ENCODE measurements at places on chromosomes 4 and X.

DNA sequence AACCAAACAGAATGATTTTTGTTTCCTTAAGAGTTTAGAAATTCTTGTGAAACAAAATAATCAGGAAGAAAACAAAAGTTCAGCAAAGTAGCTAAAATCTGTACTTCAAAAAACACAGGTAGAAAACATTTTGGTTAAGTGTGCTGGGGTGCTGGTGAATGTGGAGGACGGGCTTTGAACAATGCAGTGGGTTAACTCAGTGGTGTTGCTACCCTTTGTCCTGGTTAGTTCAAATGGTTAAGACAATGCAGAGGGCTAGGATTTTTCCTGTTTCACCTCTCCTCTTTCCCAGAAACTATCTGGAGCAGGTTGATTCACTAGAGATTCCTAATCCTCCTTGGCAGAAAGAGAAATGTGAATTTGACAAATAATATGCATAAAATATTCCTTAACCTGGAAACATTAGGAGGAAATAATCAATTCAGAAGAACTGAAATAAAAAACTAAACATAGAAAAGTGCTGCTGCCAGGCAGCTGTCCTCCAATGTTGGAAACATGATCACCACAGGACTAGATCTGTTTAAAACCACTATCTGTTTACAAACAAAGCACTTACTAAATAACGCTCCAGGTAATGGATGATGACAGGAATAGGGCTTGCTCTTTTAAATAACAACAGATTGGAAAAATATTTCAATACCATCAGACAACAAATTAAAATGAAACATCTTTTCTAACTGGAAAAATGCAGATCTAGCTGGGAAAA lies 148.9 kb downstream of the MAML3 start:
- no peak for DNase-seq

- no peak for DNase-seq
These were observed 58.1 kb upstream of the JADE1 start for GRCh38 chr4:128751354-128751753.

GRCh38 chr4:135741583-135741982 lies 1540.0 kb upstream of the PABPC4L start:
- DNase-seq = no peak

GRCh38 chr4:6191448-6192130 lies 8.8 kb downstream of the JAKMIP1 start:
- DNase-seq = no peak

GRCh38 chr4:141739636-141740035 lies 103.3 kb downstream of the IL15 start:
- DNase-seq = no peak

DNA sequence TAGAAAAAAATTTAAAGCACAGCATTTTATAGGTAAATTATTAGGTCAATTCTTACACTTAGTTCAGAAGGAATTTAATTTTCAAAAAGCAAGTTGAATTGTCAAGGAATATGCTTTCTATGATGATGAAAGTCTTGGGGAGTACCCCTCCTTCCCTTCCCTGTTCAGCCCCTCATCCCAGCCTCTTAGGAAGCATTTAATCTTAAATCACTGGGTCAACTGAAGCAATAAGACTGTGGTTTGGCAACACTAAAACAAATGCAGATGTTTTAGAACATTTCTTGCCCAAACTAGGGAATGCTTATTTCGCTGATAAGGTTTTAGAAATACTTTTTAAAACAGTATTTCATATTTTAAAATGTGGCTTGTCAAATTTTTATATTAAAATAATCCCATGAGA lies 19.1 kb upstream of the ARSJ start:
- no peak for DNase-seq

GRCh38 chrX:44432641-44433040 lies 89.2 kb upstream of the EFHC2 start:
- DNase-seq = no peak

DNA sequence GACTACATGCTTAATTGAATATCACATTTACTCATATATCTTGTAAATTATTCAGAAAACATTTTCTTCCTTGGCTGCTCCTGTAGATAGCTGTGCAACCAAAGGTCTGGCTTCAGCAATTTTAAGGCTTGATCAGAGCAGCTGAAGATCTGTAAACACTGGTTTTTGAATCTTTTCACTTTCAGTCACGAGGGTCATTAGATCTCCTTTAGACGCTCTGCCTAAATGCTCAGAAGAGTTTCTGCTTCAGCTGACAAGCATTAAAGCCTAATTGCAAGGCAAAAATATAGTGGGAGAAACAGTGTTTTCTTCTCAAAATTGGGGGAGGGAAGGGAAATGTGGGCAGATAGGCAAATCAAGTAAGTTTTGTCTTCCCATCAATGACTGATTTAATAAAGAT lies 25.7 kb downstream of the TRPC5 start:
- no peak for DNase-seq

- DNase-seq = no peak
These were observed 6.5 kb downstream of the SMIM9 start for GRCh38 chrX:154828016-154828408.

- no peak for DNase-seq
These were observed 689 bp upstream of the DCHS2 start for GRCh38 chr4:154492288-154492687.

DNA sequence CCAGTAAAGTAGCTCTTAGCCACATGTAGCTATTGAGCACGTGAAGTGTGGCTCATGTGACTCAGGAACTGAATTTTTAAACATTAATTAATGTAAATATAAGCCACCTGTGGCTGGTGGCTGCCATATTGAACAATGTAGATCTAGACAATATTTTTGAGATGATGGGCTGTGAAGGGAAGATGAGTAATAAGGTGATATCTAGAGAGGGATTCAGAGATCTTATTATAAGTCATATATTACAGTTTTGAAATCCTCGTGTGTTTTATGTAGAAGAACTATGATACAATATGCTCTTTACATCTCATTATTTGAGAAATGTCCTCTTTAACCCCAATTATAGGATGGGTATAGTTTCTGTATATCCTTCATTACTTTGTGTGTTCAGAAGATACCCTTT lies 5.6 kb downstream of the GAR1 start:
- no peak for DNase-seq

Data from stimulated activated CD8-positive, alpha-beta memory T cell treated with anti-CD3 and anti-CD28 coated beads, Interleukin-7, amount 100 ng/mL, for 1 hour (primary cell).